ENCODE measurements at places on chromosomes 5 and 9.
A peak's percentile ranks its signal among the peaks of the same experiment; 100 is the strongest.

GRCh38 chr9:32524892-32525708 is 896 bp downstream of the RIGI start:
- no peak for DNase-seq
- H3K27ac ChIP-seq, result peak overlapping the region; percentile 95
- peaks cover 32% of the 10 kb centered on the region for H3K4me1 ChIP-seq
- H3K36me3 ChIP-seq, result peaks cover 12% of the 10 kb centered on the region

DNA sequence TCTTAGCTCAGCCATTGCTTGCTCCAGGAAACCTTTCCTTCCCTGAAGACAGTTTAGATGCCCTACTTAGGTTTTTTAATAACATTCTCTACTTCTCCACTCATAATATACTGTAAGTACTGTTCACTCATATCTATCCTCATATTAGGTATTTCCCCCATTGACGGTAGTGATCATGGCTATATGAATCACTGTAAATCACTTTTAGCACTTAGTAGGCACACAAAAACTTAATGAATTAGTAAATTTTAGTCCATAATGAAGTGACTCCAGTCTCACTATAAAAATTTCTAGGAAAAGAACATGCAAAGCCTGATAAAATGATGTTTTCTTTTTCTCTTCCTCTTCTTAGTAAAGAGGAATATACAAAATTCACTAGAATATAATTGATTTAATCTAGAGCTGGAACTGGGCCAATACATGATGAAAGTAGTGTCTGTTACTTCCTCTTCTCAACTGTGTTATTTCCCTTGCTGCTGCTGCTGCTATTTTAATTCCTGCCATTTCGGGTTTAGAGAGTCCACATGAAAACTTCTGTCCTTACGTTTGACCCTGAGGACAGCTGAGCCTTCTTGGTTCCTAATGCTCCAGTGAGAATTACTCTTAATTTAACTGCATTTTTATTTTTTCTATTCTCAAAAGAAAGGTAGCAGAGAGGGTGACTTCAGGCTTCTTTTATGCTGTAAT is 73.5 kb downstream of the LNPEP start:
- peaks cover 14% of the 10 kb centered on the region for H3K36me3 ChIP-seq
- DNase-seq, result peak; percentile 56
- H3K27ac ChIP-seq, result peak overlapping the region; percentile 86

- H3K27ac ChIP-seq, result no peak overlapping the region
- no peaks in the 10 kb centered on the region for H3K4me1 ChIP-seq
- H3K36me3 ChIP-seq, result no peaks in the 10 kb centered on the region
Observed at GRCh38 chr9:109206670-109207069, 39.6 kb upstream of the FRRS1L start.

GRCh38 chr5:110536120-110537115 is 190.1 kb downstream of the TMEM232 start:
- H3K27ac ChIP-seq, result no peak overlapping the region
- no peaks in the 10 kb centered on the region for H3K4me1 ChIP-seq
- DNase-seq, result no peak
- no peaks in the 10 kb centered on the region for H3K27me3 ChIP-seq
- no peak overlapping the region for H3K4me3 ChIP-seq

DNA sequence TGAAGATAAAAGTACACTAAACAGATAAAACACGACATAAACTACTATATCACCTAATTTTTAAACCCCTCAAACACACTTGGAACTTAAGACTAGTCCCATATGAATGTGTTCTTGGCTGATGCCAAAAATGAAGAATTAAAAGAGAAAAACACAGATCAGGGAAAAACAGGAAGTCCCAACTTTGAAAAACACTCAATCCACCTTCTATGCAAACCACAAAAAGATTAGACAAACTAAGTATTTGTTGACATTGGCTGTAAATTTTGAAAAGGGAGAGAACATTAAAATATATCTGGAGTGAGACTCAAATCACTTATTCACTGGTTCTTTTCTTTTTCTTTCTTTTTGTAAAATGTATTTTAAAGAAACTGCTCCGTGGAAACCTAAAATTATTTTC is 81.4 kb downstream of the ANKH start:
- H3K36me3 ChIP-seq, result no peaks in the 10 kb centered on the region
- peaks cover 32% of the 10 kb centered on the region for H3K4me1 ChIP-seq
- H3K27ac ChIP-seq, result no peak overlapping the region
- DNase-seq, result no peak

All from naive B cell (primary cell).